NCI-H774 (cell line): ENCODE measurements at places on chromosomes 4 and X.

DNA sequence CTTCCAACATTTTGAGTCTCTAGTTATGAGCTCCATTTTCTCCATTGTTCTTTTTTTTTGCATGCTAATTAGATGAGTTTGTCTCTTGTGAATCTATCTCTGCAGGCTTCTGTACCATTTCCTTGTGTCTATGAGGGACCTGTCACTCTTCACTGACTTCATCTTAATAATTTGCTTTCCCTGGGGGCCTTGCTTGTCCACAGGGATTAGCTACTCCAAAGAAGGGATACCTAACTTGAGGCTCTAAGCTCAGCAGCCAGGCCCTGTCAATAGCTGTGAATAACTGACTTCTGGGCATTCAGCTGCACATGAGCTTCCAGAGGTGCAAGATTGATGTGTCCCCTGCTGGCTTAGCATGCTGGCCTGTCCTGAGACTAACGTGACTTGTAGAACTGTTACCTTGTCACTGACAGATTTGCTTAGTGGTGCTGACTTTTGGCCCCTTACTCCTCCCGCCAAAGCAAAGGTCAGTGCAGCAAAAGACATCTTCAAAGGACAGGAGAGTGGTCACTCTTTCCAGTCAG, 124.6 kb downstream of the AFF2 start:
- DNase-seq: no peak

DNA sequence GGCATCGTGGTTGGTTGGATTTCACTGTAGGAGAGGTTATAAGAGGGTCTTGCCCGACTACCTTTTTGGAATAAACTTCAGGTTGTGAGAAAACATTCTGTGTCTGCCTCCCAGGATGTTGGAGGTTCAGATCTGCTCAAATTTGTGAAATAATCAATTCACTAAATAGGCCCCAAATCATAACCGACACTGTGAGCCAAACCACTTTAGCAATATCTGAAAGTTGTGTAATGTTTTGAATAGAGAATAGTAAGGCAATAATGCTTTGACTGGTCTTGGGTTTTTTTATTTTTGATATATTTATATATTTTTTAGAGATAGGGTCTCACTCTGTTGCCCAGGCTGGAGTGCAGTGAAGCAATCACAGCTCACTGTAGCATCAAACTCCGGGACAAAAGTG, 131.2 kb downstream of the GLRA3 start:
- no peak for DNase-seq

DNA sequence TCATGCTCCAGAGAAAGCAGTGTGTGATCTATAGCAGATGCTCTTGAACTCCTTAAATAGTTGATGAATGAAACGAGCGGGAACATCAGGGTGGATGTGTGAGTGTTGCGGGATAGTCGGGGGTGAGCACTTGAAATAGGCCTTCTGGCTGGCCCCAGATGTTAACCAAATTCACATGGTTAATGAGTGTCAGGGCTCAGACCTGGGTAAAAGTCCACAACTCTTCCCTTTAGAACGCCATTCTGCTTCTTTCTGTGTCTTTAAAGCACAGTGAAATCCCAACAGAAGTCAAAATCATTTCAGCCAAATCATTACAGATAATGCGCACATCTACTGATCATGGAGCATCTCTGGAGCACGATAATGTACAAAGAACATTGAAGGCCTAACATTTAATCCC, 249.4 kb upstream of the BOD1L1 start:
- no peak for DNase-seq

- DNase-seq: no peak
These were observed 123.7 kb upstream of the PSAPL1 start for GRCh38 chr4:7558436-7558835.

DNA sequence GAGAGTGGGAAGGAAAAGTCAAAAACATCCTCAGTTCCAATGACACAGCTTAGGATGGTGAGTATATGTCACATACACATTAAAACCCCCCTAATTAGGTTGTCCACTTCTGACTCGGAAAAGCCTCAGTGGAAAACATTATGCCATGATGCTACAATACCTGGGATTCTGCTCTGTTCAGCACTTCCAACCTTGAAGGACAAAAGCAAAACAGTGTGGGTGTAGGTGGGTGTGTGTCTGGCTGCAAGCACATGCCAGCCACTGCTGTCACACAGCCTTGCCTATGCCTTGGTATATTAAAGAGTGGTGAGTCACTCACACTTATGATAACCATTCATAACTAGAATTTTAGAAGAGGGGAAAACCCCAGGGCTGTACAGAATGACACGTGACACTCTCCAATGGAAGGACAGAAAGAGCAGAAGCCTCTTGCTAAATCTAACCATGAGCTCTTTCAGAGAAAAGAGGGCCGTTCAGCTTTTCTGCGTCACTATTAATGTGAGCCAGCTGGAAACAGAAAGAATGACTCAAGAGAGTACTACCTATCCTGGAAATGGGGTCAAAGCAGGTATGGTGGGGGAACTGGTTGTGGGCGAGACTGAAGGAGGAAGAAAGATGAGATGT, 159.6 kb downstream of the TET2 start:
- no peak for DNase-seq

DNA sequence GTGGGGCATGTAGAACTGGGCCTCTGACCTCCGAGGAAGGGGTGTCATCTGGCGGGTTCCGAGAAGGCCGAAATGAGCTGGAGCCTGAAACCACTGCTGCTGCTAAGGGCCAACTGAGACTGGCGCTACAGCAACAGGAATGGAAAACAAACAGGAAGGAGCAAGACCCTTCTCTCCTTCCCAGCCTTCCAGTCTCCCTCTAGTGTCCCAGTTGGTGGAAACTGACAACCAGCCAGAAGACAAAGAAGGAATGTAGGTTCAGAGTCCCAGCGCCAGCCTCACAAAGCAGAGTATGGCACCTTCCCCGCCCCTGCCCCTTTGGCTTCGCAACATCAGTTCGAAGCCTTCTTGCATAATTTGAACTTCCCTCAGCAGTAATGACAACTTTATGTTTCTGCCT, 24.4 kb upstream of the PDZD4 start:
- DNase-seq: no peak

DNA sequence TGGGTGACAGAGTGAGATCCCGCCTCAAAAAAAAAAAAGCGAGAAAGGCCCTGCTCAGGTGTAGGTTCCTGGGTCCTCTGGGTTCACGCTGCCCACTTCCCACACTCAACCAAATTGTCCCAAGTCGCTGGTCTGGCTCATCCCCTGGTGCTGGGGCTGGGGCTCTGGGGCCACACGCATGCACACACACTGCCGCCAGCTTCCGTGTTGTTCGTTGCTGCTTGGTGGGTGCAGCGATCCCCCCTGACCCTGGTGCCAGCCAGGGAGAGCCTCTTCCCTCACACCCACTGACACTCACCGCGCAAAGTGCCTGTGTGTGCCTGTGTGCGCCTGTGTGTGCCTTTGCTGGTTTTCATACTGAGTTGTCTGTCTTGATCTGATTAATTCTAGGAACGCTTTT, 124.1 kb upstream of the NKX1-1 start:
- DNase-seq: no peak

DNA sequence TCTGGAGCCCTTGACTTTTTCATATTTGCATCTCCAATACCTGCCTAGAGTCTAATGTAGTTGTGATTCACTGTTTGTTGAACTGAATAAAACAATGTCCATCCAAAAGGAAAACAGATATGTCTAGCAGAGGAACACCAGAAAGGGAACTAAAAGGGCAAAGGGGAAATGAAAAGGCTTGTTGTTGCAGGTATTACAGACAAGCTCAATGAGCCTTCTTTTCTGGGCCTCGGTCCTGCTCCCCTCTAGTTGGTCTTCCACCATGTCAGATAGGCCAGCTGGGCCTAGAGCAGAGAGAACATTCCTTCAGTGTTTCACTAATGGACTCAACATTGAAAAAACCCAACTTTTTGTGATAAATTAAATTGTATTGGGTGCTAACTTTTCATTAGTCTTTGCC, 55.4 kb downstream of the ZFX start:
- no peak for DNase-seq

DNA sequence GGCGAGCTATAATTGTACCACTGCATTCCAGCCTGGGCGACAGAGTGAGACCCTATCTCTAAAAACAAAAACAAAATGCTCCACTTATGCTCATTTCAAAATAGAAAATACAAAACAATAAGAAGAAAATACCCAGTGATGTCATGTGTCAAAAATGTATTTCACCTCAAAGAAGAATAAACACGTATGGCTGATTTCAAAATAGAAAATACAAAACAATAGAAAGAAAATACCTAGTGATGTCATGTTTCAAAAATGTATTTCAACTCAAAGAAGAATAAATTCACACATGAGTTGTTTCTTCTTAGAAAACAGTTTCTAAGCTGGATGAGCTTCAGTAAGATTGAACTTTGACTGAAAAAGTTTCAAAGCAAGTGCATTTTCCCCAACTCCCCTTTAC, 20.3 kb upstream of the PDCL2 start:
- DNase-seq: no peak

- DNase-seq: peak; percentile 37
These were observed 122.4 kb downstream of the C4orf33 start for GRCh38 chr4:129218360-129218759.

- DNase-seq: no peak
These were observed 50.7 kb upstream of the USP38 start for GRCh38 chr4:143133977-143134376.

- DNase-seq: no peak
These were observed 7.4 kb downstream of the ARSD start for GRCh38 chrX:2921750-2922149.

DNA sequence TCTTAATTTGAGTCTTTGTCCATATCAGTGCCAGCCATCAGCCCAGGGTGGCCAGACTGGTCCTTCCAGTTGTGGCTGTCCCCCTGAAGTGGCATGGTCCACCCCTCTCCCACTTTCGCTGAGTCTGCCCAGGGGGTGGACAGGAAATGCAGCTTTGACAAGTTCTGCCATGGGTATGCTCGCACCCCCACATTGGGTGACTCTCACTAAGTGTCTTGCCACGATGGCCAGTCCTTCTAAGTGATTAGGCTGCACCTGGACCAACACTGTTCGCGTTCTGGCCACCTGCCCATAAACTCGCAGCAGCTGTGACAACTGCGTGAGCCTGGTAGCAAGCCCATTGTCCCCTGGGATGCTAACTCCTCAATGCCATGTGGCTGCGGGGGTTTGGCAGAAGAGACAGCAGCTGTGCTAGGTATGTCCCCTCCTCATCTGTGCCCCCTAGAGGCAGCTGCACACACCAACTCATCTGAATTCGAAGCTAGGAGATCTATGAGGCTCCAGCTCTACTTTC, 10.0 kb upstream of the LNX1 start:
- DNase-seq: peak; percentile 90

- DNase-seq: no peak
These were observed 349.5 kb downstream of the HS3ST1 start for GRCh38 chr4:11079171-11079570.

- no peak for DNase-seq
These were observed 514.2 kb upstream of the DIPK2B start for GRCh38 chrX:45714866-45715265.

DNA sequence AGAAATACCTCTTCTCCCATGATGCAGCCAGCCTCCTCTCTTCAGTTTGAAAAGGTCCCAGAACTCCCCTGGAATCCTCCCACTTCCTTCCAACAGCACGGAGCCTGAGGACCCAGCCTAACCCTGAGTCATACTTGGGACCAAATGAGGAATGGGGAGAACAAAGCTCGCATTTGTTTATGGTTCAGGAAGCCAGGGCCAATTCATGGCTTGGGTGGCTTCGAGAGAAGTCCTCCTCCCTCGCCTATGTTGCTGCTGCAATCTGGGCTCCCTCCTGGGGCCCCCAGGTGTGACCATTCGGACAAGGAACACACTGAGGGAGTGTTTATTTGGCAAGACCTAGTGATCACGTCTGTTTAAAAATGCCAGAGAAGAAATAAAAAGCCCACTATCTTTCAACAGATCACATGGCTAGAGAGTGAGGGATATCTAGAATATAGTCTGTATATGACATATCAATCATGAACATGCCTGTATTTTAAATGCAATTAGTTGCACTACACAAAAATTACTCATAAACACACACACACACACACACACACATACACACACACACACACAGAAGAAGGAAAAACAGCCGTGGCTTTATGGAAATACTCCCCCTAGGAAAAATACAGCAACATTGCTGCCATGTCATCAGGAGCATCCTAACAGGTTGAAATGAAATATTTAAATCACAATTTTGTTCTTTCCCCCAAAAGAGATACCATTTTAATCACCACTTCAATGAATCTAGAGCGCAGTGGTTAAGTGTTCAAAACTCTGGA, 155.7 kb upstream of the MAP3K15 start:
- no peak for DNase-seq

GRCh38 chr4:128803783-128804182, 5.7 kb upstream of the JADE1 start:
- no peak for DNase-seq

DNA sequence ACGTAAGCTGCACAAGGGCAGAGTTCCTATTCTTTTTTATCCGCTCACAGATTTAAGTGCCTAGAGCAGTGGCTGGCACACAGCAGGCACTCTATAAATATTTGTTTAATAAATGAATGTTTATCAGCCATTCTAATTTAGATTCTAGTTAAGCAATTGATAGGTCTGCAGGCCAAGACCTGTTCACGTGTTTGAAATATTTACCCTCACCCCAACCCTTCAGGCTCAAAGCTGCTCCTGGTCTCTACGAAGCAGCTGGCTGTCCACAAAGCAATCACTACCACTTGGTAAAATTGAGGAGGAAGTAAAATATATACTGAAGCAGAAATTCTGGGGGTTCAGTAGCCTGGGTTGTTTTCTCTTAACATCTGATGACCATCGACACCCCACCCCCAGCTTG, 158.1 kb downstream of the MGST2 start:
- no peak for DNase-seq

GRCh38 chr4:48203819-48204218, 65.8 kb downstream of the TEC start:
- DNase-seq: no peak

- DNase-seq: no peak
These were observed 356.8 kb downstream of the BMPR1B start for GRCh38 chr4:95114521-95114920.

- DNase-seq: no peak
These were observed 72.3 kb downstream of the STAG2 start for GRCh38 chrX:124033821-124034220.

DNA sequence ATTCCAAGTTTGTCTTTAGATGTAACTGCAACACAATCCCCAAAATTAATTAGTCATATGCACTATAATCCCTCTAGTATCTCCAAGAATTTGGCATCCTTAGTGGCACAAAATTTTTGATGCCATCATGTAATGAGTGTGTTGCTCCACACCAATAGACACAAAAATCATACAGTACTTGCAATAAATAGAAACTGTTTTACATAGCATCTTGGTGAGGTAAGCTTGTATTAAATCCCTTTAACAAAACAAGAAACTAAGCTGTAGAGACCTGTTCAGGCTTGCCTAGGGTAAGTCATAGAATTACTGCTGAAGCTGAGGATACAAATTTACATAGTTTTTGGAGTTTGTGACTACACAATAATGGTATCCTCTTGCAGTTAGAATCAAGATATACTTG, 64.5 kb upstream of the PRSS12 start:
- no peak for DNase-seq

GRCh38 chrX:86421771-86422170, 273.5 kb downstream of the DACH2 start:
- no peak for DNase-seq

GRCh38 chrX:154717824-154718223, 33.1 kb downstream of the GAB3 start:
- DNase-seq: no peak
